Forelimb muscle (tissue), 1 donor: ENCODE measurements at places on chromosomes 16 and 17.

DNA sequence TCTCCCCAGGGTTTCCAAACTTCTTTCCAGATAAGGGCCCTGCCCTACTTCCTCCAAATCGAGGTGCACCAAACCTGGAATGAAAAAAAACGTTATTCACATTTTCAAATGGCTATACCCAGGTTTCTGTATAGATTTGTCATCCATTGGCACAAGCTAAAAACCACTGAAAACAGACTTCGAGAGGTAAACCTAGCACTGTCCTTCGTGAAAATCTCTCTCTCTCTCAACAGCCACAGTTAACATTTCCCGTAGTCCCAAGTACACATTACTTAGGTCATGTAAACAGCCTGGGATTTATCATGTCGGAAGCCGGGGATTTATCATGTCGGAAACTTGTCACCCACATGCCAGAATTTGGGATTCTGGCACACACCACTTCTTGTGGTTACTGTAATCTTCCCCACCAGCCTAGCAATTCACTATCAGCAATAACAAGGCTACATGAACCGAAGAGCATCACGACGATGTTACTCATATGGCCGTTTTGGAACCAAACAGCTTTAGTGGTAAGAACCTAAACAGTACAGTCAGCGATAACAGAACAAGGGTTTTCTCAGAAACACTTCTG is 1.2 kb downstream of the DDX5 start:
- DNase-seq: no peak

DNA sequence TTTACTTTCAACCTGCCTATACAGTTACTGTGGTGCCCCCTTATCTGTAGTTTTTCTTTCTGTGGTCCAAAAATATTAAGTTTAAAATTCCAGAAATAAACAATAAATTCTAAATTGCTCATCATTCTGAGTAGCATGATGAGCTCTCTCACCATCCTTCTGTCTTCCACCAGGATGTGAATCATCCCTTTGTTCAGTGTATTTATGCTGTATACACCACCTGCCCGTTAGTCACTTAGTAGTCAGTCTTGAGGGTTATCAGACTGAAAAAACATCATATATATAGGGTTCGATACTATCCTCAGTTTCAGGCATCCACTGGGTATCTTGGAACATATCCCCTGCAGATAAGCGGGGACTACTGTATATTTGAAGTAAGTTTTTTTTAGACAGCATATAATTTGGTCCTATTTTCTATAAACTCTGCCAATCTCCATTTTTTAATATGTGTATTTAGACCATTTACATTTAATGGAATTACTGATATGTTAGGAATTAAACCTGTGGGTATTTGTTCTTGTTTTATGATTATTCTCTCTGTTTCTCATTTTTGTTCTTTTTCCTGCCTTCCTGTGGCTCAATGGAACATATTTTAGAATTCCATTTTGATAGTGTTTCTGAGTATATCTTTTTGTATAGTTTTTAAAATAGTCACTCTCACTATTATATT is 31.0 kb downstream of the TBX21 start:
- DNase-seq: no peak

- no peak for DNase-seq
Observed at GRCh38 chr17:80621997-80622357, 77.3 kb downstream of the RPTOR start.

DNA sequence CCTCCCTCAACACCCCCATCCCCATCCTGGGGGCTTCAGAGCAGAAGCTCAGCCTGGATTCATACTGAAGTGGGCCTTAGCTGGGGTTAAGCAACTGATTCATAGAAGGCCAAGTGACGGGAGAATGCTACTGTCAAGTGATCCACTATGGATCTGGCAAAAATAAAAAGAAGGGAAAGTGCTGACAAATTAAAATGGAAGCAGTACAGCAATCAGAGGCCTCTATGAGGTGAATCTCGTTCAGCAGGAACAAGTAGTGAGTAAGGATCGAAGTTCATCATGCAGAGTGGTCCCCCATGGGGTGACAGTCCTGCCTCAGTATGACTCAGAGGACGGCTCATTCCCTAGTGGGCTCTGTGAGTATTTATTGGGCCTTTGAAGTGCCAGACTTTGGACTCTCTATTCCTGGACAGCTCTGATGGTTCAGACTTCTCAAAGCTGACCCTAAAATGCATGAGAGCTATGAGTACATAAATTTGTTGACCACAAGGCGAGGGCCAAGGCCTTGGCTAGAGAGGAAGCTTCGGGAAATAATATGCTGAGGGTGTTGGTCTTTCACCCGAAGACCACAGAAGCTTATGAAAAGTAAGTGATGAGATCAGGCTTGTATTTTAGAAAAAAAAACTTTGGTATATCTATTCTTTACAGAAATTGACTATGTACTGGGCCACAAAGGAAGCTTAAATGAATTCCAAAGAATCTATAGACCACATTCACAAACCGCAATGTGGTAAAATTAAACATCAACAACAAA is 5.3 kb upstream of the NSMCE1 start:
- DNase-seq: no peak

GRCh38 chr16:18834864-18835263 is 33.5 kb upstream of the ARL6IP1 start:
- no peak for DNase-seq
